ENCODE measurements at places on chromosomes 11 and 22.

GRCh38 chr11:34938611-34939010 is 22.2 kb downstream of the PDHX start:
- peak; percentile 28 for DNase-seq

DNA sequence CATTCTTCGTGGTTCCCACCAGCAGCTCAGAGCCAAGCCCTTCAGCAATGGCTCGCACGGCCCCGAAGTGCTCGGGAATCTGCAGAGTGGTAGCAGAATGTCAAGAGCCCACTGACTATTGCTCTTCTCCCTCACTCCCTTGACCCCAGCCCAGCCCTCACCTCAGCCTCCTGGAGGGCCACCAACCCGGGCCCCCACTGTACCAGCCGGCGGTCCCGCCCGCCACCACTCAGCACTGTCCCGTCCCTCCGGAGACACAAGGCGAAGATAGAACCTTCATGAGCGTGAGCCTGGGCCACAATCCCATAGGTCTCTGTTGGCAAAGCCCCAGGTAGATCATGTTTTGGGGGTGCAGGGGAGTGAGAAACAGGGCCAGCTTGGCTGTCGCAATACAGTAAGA is 4.2 kb upstream of the MTA2 start:
- no peak for DNase-seq

DNA sequence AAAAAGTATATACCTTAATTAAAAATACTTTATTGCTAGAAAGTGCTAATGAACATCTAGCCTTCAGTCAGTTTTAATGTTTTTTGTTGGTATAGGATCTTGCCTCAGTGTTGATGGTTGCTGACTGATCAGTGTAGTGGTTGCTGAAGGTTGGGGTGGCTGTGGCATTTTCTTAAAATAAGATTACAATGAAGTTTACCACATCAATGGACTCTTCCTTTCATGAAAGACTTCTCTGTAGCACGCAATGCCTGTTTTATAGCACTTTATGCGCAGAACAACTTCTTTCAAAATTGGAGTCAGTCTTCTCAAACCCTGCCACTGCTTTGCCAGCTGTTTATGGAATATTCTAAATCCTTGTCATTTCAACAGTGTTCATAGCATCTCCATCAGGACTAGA is 50.6 kb downstream of the LDLRAD3 start:
- no peak for DNase-seq

GRCh38 chr22:30790366-30790765 is 95.7 kb downstream of the OSBP2 start:
- no peak for DNase-seq

- DNase-seq: no peak
Observed at GRCh38 chr11:89633135-89633705, 76.9 kb upstream of the TRIM77 start.

- DNase-seq: peak; percentile 47
Observed at GRCh38 chr11:10930224-10930971, 72.5 kb upstream of the ZBED5 start.

- no peak for DNase-seq
Observed at GRCh38 chr22:26667140-26667539, 9.8 kb downstream of the MIAT start.
